ENCODE measurements at places on chromosomes 5 and 9.

- DNase-seq, result no peak
Measured at GRCh38 chr5:123960526-123960925, 448.5 kb downstream of the CSNK1G3 start.

- no peak for DNase-seq
Measured at GRCh38 chr5:30390095-30390494, 803.4 kb upstream of the CDH6 start.

GRCh38 chr5:163260961-163261360, 176.4 kb upstream of the CCNG1 start:
- DNase-seq, result no peak

GRCh38 chr5:96763026-96763425, 44.7 kb downstream of the ERAP1 start:
- no peak for DNase-seq

DNA sequence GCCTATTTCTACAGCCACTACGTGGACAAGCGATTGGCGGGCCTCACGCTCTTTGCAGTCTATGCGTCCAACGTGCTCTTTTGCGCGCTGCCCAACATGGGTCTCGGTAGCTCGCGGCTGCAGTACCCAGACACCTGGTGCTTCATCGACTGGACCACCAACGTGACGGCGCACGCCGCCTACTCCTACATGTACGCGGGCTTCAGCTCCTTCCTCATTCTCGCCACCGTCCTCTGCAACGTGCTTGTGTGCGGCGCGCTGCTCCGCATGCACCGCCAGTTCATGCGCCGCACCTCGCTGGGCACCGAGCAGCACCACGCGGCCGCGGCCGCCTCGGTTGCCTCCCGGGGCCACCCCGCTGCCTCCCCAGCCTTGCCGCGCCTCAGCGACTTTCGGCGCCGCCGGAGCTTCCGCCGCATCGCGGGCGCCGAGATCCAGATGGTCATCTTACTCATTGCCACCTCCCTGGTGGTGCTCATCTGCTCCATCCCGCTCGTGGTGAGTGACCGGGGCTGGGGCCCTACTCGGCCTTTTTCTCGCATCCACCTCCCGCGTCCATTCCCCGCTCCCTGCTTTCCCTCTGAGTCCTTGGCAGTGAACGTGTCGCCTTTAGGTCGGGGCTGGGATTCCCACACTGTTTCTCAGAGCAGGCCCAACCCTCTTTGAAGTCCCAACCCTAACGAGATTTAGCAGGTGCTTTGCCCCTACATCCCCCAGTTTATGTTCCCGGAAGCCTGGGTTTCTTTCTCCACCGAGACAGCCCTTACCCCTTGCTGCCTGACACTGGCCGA, 1.8 kb downstream of the PTGER4 start:
- no peak for DNase-seq

DNA sequence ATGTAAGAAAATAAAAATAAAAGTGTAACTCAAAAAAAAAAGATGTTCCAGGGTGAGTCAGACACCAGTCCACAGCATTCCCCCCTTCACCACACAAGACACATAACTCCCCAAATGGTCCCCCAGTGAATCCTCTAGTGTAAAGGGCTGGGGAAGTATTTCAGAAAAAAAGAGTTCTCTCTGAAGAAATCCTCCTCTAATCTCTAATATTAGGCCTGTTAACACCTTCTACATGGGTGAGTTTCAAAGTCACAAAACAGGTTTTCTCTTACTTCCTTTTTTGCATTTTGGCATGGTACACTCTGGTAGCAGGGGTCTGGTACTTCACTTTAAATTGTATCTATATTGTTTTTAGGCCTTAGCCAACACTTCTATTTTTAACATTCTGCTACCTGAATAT, 28.2 kb downstream of the RNF145 start:
- DNase-seq, result no peak

GRCh38 chr9:25177858-25178257, 500.4 kb downstream of the TUSC1 start:
- no peak for DNase-seq

- DNase-seq, result no peak
Measured at GRCh38 chr9:35827486-35827885, 1.0 kb downstream of the FAM221B start.

DNA sequence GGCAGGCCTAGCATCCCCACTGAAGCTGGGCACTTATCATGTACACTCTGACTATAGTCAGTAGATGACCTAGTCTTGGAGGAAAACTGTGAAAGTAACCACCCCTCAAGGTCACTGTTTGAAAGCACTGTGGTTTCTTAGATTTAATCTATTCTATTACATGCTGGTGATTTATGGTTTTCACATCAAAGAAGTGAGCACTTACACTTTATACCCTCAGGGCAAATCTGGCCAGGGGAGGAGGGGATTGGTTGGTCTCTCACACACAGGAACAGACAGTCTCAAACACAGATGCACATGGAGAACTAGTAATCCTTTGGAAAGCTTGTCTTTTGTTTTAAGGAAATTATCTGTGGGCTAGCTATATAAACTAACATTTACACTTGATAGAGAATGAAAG, 17.9 kb upstream of the SPIN1 start:
- DNase-seq, result no peak

- no peak for DNase-seq
Measured at GRCh38 chr5:127567026-127567768, 49.8 kb downstream of the PRRC1 start.

GRCh38 chr5:147081311-147081764, 153.5 kb upstream of the STK32A start:
- no peak for DNase-seq

DNA sequence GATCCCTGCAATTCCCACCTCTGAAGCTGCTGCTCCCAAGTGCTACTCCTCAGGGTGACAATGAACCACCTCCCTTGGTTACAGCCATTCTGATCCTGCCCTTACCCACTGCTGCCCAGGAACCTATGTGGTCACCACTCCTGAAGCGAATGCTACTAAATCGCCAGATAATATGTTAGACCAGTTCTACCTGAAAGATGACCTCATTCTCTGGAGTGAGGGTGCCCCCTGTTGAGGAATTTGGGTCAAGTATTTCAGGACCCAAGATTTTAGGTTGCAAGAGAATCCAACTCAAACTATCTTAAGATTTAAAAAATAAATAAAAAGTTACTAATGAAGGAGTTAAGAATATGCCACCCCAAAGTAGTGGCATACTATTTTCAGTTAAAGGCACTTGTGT, 5.8 kb upstream of the SNAPC3 start:
- no peak for DNase-seq

DNA sequence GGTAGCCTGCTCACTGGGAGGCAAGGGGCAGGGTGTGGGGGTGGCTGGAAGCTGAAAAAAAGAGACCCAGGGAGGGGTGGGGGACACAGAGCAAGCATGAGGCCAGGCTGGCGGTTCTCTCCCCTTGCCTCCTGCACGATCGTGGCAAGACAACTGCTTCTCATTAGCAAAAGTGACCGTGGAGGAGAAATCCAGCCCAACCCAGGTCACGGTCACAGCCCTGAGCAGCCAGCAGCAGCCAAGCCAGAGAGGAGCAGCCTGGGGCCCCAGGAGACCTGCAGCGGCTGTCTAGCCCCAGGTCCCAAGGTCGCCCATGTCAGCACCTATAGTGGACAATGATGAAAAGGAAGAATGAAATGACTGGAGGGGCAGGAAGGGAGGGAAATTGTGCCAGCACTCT, 89.1 kb downstream of the NRG2 start:
- no peak for DNase-seq

DNA sequence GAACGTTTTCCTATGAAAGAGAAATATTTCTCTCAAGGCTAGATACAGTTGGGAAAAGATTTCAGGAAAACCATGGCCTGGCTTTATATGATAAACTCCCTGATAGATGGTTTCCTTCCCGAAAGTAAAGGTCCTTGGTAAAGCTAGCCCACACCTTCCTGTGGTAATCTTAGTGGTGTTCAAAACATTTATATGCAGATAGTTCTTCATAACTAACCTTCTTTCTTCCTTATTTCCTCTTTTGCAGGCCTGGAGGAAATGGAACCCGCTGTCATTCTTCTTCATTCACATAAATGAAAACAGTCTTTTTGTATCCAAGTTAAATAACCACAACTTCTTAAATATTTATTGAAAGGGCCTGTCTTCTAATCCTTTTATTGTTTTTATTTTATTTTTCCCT, 474.0 kb upstream of the ACTBL2 start:
- no peak for DNase-seq

- no peak for DNase-seq
Measured at GRCh38 chr5:35152733-35153132, 77.6 kb downstream of the PRLR start.

- DNase-seq, result no peak
Measured at GRCh38 chr5:139131921-139132432, 66.2 kb downstream of the SIL1 start.

- no peak for DNase-seq
Measured at GRCh38 chr9:121895818-121896544, 197.1 kb downstream of the TTLL11 start.

DNA sequence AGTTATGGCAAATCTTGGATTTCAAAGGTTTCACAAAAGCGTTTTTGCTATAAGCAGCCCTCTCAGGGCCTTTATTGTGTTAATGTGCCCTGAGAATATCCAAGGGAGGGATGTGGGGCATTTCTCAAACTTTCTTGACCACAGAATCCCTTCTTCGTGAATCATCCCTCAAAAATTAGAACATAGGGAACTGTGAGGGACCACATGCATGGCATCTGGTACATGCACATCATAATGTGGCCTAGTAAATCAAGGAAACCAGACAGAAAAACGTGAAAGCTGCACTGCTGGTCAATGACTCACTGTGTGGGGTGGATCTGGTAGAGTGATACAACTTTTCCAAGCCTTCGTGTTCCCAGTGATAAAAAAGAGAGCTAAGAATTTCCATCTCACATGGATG, 22.4 kb downstream of the DDX31 start:
- DNase-seq, result no peak

DNA sequence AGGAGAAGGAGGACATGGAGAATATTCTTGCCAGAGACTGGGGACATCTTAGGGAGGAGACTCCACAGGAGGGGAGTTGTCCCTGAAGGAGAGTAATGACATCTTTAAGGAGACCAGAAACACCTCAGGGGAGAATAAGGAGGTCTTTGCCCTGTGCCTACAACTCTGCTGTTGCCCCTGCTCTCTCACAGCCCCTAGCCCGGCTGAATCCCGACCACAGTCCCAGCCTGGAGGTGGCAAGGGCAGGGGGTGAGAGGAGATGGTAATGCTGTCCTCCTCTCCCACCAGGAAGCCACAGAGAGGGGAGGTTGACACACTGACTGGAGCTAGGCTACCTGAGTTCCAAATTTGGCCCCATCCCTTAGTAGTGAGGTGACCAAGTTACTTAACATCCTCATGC, 30.2 kb upstream of the ENHO start:
- DNase-seq, result no peak

DNA sequence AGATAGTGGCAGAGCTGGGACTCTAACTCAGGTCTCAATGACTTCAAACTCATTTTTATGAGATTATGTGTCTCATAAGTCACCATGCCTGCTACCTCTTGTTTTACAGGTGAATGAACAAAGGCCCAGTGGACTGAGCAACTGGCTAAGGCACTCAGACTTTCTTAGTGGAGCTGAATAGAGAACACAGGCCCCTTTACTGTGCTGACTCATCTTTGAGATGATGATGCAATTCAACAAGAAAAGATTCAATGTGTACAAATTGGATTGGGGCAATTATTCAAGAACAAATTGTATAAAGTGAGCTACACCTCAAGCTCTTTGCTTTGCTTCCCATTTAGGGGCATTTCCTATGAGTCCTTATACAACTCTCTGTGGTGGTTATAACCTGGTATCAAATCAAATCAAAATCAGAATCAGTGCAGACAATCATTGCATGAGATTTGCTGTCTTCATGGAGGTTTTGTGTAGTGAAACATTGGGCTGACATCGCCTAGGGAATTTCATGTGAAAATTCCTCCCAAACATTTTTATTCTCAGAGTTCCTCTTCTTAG, 84.3 kb upstream of the PPP2R2B start:
- no peak for DNase-seq

- no peak for DNase-seq
Measured at GRCh38 chr5:171307789-171308452, 1.1 kb upstream of the TLX3 start.

All from stimulated activated CD8-positive, alpha-beta memory T cell treated with anti-CD3 and anti-CD28 coated beads, Interleukin-4, amount 100 ng/mL, for 1 hour (primary cell).